Hair follicular keratinocyte (primary cell): ENCODE measurements at places on chromosomes 11 and 22. TPM values are rescaled to one million over a fixed set of nuclear protein-coding genes. Genes with fewer than 3 reads are reported as not detected.

The HOATZ gene
- total RNA-seq, result 1.1 TPM in 1 of 2 replicates, not detected in the other

The CPT1B gene
- 2.2 and 7.8 TPM in 2 replicates for total RNA-seq

The OR8G5 gene
- total RNA-seq, result not detected in 2 replicates

The CCDC81 gene
- total RNA-seq, result 0.34 TPM in 1 of 2 replicates, not detected in the other

The DNAJB7 gene
- total RNA-seq, result not detected in 2 replicates

The CHEK1 gene
- 27.3 and 33.3 TPM in 2 replicates for total RNA-seq

The MS4A4A gene
- not detected in 2 replicates for total RNA-seq

The TRIM64C gene
- total RNA-seq, result not detected in 2 replicates

The DDTL gene
- 1.5 and 2.9 TPM in 2 replicates for total RNA-seq

The GLB1L2 gene
- 1.2 and 2.0 TPM in 2 replicates for total RNA-seq

The SPDYC gene
- not detected in 2 replicates for total RNA-seq

The PRR5L gene
- 14.8 and 23.0 TPM in 2 replicates for total RNA-seq

The PVALB gene
- not detected in 2 replicates for total RNA-seq

The MS4A6A gene
- not detected in 2 replicates for total RNA-seq

The KRTAP5-11 gene
- not detected in 2 replicates for total RNA-seq

The SMIM35 gene
- total RNA-seq, result not detected in 2 replicates

The OR8D1 gene
- total RNA-seq, result not detected in 2 replicates

The SAA1 gene
- 160 and 186 TPM in 2 replicates for total RNA-seq

The KDM4E gene
- not detected in 2 replicates for total RNA-seq

The BAIAP2L2 gene
- total RNA-seq, result 7.1 and 16.0 TPM in 2 replicates

The OTOG gene
- total RNA-seq, result not detected in 2 replicates

The GGTLC2 gene
- total RNA-seq, result not detected in 2 replicates

The TMPRSS13 gene
- 0.08 and 0.70 TPM in 2 replicates for total RNA-seq

The PKDREJ gene
- under 0.01 TPM in 1 of 2 replicates, not detected in the other for total RNA-seq

The SERHL2 gene
- total RNA-seq, result 1.4 and 2.3 TPM in 2 replicates

The ALDH3B1 gene
- total RNA-seq, result 0.31 and 0.61 TPM in 2 replicates

The CD3E gene
- total RNA-seq, result not detected in 2 replicates

The PRAME gene
- total RNA-seq, result not detected in 2 replicates

The MYOD1 gene
- not detected in 2 replicates for total RNA-seq

The OR5B21 gene
- total RNA-seq, result not detected in 2 replicates

The ANO1 gene
- total RNA-seq, result 27.2 and 28.1 TPM in 2 replicates

The RBFOX2 gene
- total RNA-seq, result 70.2 and 92.4 TPM in 2 replicates

The TCN1 gene
- total RNA-seq, result 0.08 and 0.68 TPM in 2 replicates

The DGAT2 gene
- 2.3 and 2.4 TPM in 2 replicates for total RNA-seq

The GPHA2 gene
- total RNA-seq, result not detected in 2 replicates

The TSGA10IP gene
- not detected in 2 replicates for total RNA-seq

The CALCB gene
- total RNA-seq, result 0.31 TPM in 1 of 2 replicates, not detected in the other

The TPH1 gene
- total RNA-seq, result under 0.01 and 0.08 TPM in 2 replicates
